ENCODE measurements at places on chromosomes 7 and 10.

- no peak for DNase-seq
Measured at GRCh38 chr10:2077231-2077630, 339.9 kb upstream of the ADARB2 start.

DNA sequence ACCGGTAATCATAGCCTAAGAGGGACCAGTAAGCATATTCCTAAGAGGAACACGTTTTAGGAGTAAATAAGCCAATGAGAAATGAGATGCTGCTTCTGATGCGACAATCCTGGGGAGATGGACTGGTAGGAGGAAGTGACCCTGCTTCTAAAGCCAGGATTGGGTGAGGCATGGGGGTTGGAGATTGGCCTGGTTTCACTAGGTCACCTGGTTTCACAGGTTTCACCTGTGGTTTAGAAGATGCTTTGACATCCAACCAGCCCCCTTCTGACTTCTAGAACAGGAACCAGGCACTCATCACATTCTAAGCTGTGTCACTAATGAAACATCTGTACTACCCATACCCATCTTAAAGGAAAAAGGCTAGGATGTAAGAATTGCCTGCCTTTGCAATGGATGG is 53.0 kb upstream of the BAMBI start:
- no peak for DNase-seq

DNA sequence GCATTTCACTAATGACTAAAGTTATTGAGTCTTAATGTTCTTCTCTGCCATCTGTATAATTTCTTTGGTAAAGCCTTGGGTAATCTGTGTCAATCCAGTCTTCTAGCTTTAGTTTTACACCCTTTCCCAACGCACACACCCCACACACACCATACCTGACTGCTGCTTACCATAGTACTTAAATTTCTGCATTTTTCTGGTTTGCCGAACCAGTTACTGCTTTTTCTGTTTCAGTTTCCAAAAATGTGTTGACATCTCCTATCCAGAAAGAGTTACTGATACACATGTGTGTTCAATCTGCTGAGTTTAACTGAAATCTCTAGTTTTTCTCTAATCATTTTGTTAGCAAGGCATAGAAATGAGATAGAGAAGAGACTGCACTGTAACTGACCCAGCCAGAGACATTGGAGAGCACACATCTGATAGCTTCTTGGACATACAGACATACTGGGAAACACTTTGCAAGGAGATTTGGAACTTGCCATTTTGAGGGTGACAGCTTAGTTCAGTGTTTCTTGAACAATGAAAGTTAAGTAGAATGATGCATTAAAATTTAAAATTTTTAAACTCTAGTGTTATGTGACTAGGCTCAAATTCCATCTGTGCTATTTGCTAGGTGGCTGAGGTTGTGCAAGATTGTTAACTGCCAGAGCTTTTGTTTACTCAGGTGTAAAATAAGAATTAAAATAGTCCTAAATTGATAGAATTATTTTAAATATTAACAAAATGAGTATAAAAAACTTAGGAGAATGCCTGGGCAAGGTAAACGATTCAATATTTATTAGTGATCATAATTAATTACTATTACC is 807.6 kb downstream of the DNAJB9 start:
- DNase-seq = no peak

DNA sequence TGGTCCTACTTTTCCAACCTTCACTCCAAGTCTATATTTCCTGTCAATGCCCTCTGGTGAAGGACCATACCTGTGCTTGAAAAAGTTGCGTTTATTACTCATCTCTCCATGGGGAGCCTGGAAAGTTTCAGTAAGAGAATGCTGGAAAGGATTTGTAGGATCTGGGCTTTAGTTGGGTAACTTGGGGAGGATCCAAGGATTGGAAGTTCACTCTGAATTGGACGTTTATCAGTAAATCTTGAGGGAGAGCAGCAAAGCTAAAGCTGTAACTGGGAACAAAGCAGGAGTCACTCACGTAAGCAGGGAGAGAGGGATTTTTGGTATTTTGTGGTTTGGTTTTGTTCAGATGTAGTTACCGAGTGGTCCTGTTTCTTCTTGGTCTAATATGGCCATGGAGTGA is 51.4 kb upstream of the NPVF start:
- no peak for DNase-seq

GRCh38 chr10:48944171-48944570 is 4.5 kb upstream of the LRRC18 start:
- DNase-seq = peak; percentile 58
